Posterior vena cava (tissue), 2 donors: ENCODE measurements at places on chromosomes 11 and 22. TPM values are rescaled to one million over a fixed set of nuclear protein-coding genes. Genes with fewer than 3 reads are reported as not detected.

LRRC56 gene
- total RNA-seq, result 0.43 TPM

DNA sequence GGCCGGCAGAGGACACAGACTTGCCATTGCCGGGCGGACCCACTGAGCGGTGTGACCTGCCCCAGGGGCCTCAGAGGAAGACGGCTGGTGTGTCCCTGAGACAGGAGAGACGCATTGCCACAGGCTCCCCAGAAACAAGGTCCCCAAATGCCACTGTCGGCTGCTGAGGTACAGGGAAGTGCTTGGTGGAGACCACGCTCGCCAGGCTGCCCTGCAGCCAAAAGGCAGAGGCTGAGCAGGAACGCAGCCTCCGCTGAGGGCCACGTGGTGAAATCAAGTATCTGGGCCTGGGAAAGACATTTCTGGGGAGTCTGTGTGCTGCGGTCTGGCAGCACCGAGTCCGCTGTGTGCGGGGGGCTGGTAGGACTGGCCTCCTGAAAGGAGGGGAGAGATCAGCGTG, 794.9 kb downstream of the BRD1 start:
- no peak for DNase-seq

DNA sequence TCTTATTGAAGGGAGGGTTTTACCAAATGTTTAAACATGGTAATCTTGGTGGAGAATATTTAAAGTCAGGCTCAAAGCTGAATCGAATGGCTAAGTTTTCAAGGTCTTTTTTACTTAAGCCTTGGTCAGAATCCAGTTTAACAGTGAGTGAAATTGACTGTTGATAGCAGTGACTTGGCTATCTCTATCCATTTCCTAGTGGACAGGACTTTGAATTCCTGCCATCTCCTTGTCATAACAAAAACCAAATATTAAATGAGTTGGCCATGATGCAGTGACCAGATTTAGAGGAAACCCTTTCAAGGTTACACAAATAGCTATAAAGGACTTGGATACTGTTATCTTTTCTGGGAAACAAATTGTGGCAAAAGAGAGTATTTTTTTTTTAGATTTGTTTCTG, 92.0 kb downstream of the JRKL start:
- no peak for DNase-seq

- DNase-seq, result no peak
Observed at GRCh38 chr11:80860632-80861031, 1419.8 kb upstream of the TENM4 start.

GRCh38 chr11:102254047-102254446, 63.2 kb upstream of the BIRC3 start:
- no peak for DNase-seq

DNA sequence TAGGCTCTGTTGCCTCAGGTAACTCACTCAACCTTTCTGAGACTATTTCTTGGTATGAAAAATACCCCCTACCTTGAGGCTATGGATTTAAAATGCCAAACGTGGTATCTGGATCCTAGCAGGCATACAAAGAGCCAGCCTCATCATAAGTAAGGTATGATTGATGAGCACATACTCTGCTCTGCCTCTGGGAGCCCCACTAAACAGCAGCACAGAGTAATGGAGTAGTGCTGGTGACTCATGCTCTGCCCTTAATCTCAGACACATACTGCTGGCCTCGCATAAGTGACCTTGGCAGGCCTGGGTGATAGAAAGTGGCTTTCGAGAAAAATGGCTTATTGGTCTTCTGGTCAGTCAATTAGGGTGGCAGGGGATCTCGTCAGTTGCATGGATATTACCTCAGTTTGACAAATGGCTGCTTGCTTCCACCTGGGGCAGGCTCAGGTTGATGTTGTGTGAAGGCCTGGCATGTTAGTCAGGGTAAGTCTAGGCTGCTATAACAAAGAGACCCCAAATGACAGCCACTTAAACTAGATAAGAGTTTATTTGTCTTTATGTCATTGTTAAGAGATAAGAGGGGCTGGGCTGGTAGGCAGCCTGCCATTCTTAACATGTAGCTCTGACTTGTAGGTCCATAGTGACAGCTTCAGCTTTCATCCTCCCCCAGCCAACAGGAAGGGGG, 15.2 kb upstream of the SLC6A5 start:
- DNase-seq, result no peak
